CD4-positive, alpha-beta T cell treated with Interleukin-1 beta for 1 hour (primary cell): ENCODE measurements at places on chromosomes 5 and 9.
A peak's percentile ranks its signal among the peaks of the same experiment; 100 is the strongest.

GRCh38 chr9:1156794-1157550, 106.8 kb downstream of the DMRT2 start:
- DNase-seq, result no peak

DNA sequence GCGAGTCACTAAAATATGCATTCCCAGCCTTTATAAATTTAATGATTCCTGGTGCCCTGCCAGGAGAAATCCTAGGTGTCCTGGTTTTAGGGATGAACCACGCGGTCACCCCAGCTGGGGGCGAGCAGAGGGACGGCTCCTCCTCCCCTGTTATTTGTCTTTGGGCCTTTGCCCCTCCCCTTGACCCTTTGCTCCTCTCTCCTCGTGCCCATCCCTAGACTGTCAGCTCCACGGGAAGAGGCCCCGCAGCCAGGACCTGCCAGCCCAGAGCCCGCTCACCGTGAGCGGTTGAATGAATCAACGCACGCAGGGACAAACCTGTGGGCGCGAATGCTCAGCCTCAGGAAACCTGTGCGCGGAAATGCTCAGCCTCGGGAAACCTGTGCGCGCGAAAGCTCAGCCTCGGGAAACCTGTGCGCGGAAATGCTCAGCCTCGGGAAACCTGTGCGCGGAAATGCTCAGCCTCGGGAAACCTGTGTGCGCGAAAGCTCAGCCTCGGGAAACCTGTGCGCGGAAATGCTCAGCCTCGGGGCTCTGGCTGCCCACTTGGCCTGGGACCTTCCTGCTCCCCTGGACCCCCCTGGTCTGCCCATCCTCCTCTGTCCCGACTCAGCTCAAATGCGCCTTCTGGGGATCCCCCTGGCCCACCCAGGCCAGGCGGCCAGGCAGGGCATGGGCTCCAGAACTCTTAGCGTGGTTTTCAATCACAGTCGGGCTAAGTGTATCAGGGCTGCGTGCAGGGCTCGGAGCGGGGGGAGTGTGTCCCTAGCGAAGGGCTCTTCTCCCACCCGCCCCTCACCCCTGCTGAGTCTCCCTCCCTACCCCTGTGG, 140.5 kb upstream of the COL5A1 start:
- no peak for DNase-seq

DNA sequence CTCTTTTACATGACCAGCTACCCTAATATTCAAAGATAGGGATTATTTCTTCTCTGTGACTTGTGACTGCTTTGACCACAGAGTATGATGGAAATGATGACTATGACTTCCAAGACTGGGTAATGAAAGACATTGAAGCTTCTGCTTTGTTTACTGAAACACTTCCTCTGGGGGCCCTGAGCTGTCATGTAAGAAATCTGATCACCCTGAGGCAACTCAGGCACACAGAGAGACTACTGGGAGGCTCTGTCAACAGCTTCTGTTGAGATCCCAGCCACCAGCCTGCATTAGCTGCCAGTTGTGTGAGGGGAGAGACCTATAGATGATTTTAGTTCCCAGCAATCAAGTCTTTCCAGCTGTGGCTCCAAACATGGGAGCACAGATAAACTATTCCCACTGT, 76.5 kb downstream of the KCTD16 start:
- DNase-seq, result no peak

DNA sequence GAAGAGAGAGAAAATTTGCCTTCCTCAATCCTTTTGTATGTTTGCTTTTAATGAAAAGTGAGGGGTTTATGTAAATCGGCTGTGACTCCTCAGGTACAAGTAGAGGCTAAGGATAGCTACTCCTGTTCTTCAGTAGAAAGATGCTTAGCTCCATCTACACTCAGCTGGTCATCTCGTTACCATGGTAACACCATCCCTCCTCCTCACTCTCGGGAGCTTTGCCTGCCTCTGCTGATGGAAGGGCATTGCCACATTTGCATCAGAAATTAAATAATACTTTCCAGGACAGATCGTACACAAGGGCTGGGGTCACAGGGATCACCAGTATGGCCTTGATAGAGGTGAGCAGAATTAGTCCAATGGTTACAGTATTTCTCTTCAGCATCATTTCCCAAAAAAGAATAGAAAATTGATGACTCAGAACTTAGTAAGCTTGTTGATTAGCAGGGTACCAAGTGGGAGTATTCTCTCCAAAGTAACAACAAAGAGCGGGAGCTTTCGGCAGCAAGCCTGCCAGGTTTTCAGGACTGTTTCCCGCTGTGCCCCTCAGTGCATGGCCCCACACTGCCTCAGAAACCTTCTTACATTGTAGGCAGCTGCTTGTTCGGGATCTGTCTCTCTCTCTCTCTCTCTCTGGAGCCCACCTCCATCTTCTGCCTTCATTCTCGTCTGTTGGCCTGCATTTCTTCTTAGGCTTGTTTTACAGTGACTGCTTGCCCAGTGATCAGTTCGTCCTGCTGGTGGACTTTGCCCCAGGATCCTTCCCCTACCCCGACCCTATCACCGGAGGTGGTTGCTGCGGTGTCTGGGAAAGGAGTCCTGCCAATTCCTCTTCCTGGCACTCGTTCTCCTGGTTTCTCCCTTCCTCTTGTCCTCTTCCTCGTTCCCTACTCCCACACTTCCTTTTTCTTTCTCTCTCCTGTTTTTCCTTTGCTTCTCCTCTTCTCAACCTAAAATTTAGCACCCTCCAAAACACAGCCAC, 51.9 kb upstream of the SNAPC3 start:
- no peak for DNase-seq

DNA sequence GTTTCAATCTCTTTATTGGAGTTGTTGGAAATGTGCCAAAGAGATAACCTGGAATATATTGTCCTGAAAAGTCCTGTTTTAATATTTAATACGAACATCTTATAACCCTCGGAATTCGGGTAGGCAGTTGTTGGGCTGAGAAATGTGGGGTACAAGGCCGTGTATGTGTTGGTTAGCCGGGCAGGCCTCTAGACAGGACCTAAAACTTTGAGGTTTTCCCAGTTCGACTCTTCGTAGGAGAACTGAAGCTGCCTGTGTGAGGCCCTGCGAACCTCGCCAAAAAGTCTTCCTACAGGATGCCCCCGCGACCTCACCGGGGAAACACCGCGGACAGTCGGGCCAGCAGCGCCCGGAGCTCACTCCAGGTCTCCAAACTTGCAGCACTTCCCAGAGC, 583 bp upstream of the TJP2 start:
- DNase-seq, result no peak

DNA sequence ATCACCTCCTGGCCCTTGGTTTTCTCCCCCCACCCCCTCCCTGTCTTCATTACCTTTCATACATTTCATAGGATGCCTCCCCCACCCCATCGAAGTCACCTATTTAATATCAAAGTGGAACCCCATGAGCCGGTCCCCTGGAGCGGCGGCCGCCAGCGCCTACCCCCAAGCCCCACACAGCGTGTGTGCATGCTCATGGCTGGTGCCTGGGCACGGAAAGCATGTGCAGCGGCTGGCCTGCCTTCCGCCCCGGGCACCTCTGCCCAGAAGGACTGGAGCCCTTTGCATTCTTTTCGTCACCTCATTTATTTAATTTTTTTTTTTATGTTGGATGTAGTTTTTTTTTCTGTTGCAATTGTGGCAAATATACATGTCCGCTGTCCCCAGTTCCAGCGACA, 116.2 kb downstream of the WNK2 start:
- no peak for DNase-seq

DNA sequence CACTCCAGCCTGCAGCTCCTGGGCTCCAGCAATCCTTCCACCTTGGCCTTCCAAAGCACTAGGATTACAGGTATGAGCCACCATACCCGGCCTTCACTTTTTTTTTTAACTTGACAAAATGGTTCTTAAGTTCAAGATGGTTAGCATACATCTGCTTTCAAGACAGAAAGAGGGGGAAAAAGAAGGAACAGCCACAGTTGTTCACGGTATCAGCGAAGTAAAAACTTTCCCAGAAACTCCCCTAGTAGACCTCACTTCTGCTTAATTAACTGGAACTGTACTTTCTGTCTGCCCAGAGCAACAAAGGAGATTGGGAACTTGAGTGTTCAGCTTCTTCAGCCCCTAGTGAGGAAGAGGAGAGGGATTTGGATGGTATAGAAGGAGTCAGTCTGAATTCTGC, 116.7 kb downstream of the UGCG start:
- DNase-seq, result no peak

DNA sequence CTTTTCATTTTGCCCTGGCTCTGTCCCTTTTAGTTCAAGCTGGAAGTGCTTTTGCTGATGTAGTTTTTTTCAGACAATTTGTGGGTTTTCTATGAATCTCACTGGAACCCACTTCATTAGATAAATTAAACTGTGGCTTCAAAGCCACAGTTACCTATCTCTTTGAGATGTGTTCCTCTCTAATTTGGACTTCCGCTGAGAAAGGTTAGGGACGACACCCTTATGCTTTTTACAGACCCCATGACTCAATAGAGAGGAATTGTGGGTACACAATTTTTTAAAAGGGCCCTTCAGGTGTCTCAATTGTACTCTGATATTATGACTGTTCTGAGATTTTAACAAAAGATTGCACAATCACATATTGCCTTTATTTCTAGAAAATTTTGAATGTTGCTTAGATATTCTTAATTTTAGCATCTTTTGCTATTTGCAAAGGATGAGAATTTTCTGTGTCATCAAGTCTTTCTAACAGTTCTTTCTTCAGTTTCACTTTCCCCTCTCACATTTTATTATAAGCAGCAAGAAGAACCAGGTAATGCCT, 110.6 kb downstream of the GADD45G start:
- DNase-seq, result peak; percentile 6

GRCh38 chr9:19965336-19965735, 176.5 kb upstream of the SLC24A2 start:
- no peak for DNase-seq

DNA sequence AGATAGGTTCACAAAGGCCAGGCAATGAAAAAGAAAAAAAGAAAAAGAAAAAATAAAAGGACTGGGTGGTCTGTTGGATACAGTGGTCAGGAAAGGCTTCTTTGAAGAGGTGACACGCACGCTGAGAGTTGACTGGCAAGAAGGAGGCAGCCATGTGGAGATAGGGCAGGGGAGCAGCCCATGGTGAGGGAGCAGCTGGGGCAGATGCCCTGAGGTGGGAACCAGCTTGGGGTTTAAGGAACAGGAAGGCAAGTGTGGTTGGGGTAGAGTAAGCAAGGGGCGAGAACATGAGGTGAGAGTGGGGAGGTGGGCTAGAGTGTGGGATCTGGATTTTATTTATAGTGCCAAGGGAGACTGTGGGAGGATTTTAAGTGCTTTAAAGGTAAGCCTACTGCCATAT, 6.8 kb downstream of the ENHO start:
- no peak for DNase-seq

DNA sequence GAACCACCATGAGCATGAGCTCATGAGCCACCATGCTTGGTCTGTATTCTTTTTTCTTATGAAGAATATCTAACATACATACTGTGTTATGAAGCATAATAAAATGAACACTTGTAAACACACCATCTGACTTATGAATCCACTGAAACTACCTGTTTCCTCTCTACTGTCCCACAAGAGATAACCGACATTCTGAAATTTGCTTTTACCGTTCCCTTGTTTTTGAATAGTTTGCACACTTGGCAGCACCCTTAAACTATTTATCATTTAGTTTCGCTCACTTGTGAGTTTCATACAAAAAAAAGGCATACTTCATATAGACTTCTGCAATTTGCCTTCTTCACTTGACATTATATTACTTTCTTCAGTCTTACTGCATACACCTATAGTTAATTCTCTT, 8.9 kb downstream of the LARS1 start:
- no peak for DNase-seq

DNA sequence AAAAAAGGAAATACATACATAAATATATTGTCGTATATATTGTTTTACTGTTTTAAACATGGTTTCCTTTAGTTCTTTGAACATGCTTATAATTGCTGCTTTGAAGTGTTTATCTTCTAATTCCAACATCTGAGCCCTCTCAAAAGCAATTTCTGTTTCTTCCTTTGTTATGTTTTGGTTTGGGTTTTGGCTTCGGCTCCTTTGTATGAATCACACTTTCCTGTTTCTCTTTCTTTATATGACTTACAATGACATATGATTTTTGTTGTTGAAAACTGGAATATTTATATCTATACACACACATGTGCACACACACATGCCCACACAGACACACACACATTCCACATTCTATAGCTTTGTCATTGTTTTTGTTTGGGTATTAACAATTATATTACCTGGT, 1206.7 kb downstream of the CDH12 start:
- DNase-seq, result no peak

GRCh38 chr5:170169996-170170395, 62.8 kb upstream of the C5orf58 start:
- no peak for DNase-seq

GRCh38 chr9:92507496-92507895, 25.2 kb upstream of the ASPN start:
- DNase-seq, result no peak

DNA sequence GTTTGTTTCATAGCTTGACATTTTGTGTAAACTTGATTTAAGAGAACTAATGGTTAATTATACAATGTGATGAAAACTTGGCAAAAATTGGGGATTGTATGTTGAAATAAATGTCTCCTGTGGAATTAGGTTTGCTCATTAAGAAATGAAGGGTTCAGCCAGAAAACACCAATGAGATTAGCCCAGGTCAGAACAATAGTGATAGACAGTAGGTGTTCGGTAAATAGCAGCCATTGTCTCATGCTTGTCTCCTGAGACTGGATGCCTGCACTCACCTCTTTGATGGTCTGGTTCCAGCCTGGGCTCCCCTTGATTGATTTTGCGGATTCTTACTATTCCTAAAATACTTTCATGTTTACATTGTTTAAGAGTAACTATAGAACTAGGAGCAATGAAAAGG, 135.5 kb downstream of the FBN2 start:
- no peak for DNase-seq

DNA sequence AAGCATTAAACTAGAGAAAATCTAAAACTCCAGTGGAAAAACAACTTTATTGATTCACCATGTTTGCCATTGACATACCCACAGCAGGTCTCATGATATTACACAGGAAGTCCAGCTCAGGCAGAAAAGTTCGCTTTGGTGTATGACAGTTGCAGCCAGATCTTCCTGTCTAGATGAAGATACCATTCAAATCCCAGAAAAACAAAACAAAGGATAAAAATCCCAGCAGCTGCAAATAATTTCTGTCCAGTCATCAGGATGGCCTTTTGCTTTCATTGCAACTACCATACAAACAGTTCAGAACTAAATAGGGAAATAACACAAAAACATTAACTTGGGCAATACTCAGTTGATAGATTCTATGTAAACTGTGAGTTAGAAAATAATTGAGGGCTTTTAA, 136.0 kb upstream of the NREP start:
- no peak for DNase-seq

GRCh38 chr5:87113861-87114260, 153.8 kb upstream of the RASA1 start:
- DNase-seq, result no peak

DNA sequence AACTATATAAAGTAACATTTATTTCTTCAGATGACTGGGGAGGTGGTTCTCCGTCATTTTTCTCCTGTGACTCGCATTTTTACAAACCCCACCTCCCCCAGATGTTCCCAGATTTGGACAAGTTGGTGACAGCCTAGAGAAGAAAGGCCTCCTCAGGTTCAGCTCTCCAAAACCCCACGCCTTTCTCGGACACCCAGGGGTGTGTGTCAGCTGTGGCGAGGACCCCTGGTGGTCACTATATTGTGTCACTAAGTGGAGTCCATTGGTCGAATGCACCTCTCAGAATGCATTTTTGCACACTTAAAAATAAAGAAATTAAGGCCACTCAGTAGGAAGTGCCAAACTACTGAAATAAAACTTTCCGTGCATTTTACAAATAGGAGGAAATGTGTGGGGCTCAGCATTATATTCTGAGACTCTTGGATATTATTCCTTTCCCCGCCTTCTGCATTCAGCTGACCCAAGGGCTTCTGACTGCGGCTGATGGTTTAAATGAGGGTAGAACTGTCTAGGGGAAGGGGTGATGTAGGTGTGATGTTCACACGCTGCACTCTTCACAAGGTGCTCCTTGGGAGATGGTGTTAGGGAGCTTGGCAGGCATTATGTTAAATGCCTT, 47.6 kb downstream of the ACO1 start:
- DNase-seq, result peak; percentile 24
